KG1 (cell line): ENCODE measurements at places on chromosomes 1 and 21.

GRCh38 chr1:33364565-33364918, 43.6 kb upstream of the A3GALT2 start:
- no peak for DNase-seq

- DNase-seq = no peak
These were observed 454.4 kb upstream of the ADGRL4 start for GRCh38 chr1:79460773-79461436.

- no peak for DNase-seq
These were observed 155.5 kb downstream of the CLIC6 start for GRCh38 chr21:34824314-34824713.

DNA sequence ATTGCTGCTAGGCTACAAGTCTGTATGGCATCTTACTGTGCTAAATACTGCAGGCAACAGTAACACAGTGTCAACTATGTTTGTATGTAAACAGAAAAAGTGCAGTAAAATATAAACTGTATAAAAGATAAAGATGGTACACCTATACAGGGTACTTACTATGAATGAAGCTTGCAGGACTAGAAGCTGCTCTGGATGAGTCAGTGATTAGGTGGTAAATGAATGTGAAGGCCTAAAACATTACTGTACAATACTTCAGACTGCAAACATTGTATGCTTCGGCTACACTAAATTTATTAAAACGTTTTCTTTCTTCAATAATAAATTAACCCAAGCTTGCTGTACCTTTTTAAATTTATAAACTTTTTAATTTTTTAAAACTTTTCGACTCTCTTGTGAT, 97.1 kb downstream of the HLX start:
- no peak for DNase-seq

DNA sequence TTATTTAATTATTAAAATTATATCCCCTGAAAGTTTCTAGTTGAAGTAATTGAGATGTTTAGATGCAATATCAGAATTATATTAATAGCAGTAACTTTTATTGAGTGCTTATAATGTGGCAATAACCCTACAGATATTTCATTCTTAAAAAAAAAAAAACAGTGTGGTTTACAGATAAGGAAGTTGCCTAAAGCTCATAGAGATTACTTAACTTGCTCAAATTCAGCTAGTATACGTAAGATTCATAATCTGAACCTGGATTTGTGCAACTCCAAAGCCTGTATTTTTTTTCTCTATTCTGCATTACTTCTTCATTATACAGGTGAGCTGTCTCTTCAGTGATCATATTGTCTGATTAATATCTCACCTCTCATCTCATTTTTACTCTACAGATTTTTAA, 156.0 kb upstream of the PTBP2 start:
- DNase-seq = no peak

DNA sequence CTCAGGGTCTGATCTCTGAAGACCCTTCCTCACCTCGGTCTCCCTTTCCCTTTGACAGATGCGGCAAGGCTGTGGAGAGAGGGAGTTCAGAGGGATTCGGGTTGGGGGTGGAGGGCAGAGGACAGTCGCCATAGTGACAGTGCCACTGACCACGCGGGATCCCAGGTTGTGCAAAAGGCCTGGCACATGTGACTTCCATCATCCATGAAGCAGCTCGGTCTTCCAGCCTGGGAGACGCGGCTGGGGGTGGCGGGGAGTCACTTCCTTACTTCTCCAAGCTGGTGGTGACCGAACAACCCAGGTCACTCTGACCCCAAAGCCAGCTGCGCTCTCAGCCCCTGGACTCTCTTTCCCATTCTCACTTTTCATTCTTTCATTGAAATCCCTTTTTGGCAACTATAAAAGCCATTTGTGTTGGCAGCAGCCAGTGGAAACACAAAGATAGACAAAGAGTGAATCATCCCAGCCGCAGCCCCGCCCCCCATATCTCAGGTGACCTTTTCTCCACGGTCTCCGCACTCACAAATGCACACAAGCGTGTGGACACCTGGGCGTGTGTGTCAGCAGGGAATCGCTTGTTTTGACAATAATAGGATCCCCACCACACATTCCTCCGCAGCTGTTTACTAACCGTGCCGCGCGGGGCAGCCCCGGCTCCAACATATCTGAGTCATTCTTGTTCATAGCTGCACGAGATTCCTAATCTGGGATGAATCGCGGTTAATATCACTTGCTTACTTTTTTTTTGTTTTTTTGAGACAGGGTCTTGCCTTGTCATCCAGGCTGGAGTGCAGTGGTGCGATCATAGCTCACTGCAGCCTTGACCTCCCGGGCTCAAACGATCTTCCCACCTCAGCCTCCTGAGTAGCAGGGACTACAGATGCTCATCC, 68.3 kb downstream of the DHRS3 start:
- DNase-seq = no peak

- no peak for DNase-seq
These were observed 490 bp downstream of the SERINC2 start for GRCh38 chr1:31413405-31414001.

GRCh38 chr1:33641104-33641830, 168.8 kb downstream of the ZSCAN20 start:
- DNase-seq = no peak

GRCh38 chr1:229156872-229157271, 114.0 kb upstream of the RAB4A start:
- DNase-seq = no peak

DNA sequence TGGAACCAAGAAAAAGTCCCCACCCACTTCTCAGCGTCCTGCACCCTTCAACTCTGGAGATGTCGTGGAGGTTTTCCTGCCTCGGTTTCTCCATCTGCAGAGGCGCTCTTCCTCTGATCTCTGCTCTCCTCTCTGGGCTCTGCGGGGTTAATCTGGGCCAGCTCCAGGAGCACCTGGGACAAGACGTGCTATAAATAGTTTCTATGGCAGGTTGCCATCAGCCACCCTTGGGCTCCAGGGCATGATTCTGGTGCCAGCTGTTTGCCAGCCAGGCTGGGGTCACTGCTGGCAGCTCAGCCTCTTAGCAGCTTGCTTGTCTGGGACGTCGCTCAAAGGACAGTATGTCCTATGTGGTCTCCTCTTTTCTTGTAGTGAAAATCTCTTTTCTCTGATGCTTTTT, 137.1 kb downstream of the ACTL8 start:
- DNase-seq = no peak

- DNase-seq = no peak
These were observed 26.0 kb upstream of the KCNK2 start for GRCh38 chr1:215056584-215056983.

DNA sequence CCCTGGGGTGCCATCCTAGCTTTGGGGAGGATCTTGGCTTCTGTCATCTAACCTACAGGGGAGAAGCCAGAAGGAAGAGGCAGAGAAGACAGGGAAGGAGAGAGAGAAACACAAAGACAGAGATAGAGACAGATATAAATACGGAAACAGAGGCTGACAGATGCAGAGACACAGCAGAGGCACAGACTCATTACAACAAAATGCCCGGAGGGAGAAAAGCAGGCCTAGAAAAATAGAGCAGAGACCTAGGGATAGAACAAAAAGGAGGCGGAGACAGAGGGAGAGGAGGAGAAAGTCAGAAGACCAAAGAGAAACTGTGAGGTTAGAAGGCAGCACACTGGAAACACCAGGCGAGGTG, 1.9 kb downstream of the PEAR1 start:
- no peak for DNase-seq

- DNase-seq = no peak
These were observed 68.1 kb downstream of the OLFML2B start for GRCh38 chr1:161955606-161956005.

DNA sequence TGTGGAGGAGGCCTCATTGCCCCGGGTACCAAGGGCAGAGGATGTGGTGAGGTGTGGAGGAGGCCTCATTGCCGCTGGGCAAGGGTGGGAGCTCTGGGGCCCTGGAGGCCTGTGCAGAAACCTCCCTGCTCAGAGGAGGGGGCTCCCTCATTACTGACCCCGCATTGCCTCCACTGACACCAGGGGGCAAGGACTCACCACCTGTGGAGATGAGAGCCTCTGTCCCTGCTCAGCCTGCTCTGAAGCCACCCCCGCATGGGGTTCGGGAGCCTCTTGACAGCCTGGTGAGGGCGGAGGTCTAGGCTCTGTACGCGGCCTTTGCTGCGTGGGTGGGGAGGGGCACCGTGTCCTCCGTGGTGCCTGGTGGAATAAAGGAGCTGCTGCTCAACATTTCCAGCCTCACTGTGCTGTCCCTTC, 95.0 kb upstream of the COL6A1 start:
- DNase-seq = no peak

GRCh38 chr1:44827197-44828002, 15.7 kb downstream of the PTCH2 start:
- no peak for DNase-seq

DNA sequence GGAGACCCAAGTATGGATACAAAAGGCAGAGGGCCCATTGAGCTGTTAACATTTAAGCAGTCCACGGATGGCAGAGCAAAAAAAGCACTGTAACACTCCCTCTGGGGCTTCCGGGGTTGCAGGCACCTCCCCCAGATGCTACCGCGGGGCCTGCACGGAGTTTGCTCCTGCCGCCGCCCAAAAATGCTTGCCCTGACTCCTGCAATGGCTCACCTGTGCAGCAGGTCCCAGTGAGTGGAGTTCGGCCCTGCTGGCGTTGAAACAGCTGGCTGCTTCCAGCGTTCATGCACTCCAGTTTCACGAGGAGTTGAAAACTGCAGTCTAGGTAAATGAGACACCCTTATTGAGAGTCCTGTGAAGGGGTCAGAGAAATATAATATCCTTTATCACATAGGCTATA, 832.8 kb downstream of the NCAM2 start:
- no peak for DNase-seq

DNA sequence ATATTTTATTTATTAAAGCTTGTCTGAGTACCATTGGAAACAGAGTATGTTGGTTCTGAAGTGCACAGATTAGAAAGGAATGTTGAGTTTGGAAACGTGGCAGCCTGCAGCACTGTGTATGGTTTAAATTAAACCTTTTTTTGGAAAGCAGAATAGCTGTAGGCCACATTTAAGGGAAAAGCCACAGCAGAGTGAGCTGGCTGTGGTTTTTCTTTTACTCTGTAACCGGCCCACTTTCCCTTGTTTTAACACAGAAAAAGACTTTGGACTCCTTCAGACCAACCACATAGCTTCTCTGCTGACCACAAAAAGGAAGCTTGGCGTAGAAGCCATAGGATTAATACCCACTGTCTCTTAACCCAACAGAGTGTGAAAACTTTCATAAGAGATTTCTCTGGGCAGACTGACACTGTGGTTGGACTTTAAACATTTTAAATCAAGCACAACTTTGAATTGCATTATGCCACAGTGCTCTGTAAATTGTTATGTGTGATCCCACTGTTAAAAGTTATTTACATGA, 75.2 kb downstream of the NFIA start:
- DNase-seq = peak; percentile 40

- no peak for DNase-seq
These were observed 40.5 kb upstream of the ITPKB start for GRCh38 chr1:226779561-226779960.

GRCh38 chr1:91189096-91189495, 167.3 kb upstream of the ZNF644 start:
- no peak for DNase-seq

GRCh38 chr1:230320804-230321203, 105.3 kb downstream of the PGBD5 start:
- DNase-seq = no peak

GRCh38 chr1:109204484-109204883, 9.2 kb upstream of the SARS1 start:
- DNase-seq = no peak

GRCh38 chr1:18716112-18716784, 85.6 kb downstream of the PAX7 start:
- DNase-seq = no peak

GRCh38 chr1:175922254-175922881, 179.0 kb upstream of the TNR start:
- DNase-seq = no peak

- no peak for DNase-seq
These were observed 52.0 kb downstream of the GLIS1 start for GRCh38 chr1:53686965-53687267.

DNA sequence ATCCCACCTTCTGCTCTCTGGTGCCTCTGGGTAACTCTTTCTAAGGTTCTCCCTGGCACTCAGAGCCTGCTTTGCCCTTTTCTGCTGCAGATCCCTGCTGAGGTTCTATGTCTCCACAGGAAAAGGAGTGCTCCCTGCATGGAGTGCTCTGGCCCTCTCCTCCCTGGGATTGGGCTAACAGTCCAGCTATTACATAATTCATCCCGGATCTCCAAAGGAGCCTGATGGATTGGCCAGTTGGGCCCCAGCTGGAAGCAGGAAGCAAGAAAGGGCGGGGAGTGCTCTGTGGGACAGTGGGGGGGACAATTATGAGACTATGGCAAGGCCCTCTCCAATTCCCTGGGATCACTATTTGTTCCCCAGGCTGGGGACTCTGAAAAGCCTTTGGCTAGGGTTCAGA, 51.9 kb upstream of the GOLT1A start:
- DNase-seq = no peak

DNA sequence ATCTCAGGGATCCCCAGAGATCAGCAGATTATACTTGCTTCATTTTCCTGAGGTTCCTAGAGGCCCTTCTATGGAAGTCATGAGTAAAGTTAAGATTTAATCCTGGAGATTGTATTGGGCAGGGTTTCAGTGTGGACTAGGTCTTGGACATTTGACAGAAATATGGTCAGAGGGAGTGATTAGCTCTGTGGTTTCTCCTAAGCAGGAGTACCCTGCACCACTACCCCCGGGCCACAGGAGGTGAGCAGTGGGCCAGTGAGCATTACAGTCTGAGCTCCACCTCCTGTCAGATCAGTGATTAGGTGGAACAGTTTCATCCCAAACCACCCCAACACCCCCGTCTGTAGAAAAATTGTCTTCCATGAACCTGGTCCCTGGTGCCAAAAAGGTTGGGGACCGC, 43.2 kb downstream of the PHACTR4 start:
- DNase-seq = no peak
